ENCODE measurements at places on chromosomes 1 and 21.

GRCh38 chr1:69673321-69673720 is 105.6 kb downstream of the LRRC7 start:
- no peak for DNase-seq

DNA sequence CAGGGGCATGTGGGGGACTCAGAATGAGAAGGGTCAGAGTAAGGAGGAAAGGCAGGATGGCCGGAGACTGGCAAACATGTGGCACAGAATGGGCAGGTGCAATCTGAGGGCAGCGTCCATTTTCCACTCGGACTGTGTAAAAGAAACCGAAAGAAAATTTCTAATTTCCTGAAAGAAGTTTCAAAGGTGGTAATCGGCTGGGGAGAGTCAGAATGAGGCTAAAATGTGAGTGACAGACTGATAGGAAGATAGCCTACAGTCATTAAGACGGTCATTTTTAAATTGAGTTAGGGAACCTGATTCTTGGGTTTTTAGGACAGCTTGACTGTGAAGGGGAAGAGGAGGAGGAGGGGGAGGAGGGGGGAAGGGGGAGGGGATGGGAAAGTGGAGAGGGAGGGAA is 23.6 kb downstream of the COA6 start:
- no peak for DNase-seq

DNA sequence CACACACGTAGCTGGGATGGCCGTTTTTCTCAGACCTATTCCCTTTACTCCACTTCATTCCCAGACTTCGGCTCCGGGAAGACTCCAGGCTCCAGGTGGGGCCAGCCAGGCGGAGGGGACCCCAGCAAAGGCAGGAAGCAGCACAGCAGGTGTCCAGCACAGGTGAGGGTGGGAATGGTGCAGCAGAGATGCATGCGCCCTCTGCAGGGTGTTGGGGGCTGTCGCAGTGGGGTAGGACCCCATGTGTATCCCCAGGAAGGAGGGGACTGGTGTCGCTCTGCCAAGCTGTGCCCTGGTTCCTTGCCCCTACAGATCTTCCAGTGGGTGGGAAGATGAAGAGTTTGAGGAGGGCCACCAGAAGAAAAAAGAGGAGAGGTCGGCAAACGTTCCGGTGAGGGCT is 5.3 kb downstream of the TTC24 start:
- DNase-seq, result no peak

- DNase-seq, result no peak
Observed at GRCh38 chr1:154764181-154764580, 105.9 kb downstream of the KCNN3 start.

DNA sequence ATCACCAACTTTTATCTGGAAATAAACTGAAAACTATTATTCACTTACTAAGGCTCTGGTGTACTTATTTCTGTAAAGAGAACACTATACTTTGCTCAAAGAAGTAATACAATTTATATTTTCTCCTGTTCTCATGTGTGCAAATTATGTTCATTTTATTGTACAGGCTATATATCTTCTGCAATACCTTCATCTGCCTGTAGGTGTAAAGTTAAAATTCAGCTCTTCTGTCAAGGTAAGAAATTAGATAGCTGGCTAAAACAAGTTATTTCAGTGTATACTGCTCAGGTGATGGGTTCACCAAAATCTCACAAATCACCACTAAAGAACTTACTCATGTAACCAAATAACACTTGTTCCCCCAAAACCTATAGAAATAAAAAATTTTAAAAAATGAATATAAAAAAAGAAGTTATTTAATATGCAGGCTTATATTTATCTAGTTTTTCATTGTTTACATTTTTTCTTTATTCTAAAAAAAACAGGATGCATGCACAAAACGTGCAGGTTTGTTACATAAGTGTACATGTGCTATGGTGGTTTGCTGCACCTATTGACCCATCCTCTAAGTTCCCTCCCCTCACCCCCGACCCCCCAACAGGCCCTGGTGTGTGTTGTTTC is 81.5 kb downstream of the PTGER3 start:
- DNase-seq, result no peak

DNA sequence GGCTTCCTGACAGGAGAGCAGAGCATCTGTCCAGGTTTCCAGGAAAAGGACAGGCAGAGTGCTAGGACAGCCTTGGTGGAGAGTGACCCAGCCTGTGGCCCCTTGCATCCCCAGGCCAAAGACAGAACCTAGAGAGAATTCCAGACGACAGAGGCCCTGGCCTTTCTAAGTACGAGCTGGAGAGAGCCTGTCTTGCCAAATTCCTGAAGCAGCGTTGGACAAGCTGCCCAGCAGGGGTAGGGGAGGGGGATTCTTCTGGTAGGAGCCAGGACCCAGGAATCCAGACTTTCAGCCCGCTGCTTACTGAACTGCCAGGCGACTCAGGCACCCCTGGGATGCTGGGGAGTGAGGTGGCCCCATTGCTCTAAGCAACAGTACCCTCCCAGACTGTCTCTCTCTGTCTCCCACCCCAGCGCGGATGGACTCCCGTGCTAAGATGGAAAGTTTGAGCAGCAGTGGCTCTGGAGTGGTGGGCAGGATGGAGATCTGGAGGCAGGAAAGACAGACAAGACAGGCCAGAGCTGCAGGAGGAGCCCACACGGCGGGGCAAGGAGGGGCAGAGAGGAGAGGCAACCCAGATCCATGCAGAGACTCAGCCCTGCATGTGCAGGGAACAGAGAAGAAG is 8.8 kb upstream of the PEAR1 start:
- DNase-seq, result no peak

- DNase-seq, result no peak
Observed at GRCh38 chr1:173863224-173864161, 4.3 kb downstream of the GAS5 start.

DNA sequence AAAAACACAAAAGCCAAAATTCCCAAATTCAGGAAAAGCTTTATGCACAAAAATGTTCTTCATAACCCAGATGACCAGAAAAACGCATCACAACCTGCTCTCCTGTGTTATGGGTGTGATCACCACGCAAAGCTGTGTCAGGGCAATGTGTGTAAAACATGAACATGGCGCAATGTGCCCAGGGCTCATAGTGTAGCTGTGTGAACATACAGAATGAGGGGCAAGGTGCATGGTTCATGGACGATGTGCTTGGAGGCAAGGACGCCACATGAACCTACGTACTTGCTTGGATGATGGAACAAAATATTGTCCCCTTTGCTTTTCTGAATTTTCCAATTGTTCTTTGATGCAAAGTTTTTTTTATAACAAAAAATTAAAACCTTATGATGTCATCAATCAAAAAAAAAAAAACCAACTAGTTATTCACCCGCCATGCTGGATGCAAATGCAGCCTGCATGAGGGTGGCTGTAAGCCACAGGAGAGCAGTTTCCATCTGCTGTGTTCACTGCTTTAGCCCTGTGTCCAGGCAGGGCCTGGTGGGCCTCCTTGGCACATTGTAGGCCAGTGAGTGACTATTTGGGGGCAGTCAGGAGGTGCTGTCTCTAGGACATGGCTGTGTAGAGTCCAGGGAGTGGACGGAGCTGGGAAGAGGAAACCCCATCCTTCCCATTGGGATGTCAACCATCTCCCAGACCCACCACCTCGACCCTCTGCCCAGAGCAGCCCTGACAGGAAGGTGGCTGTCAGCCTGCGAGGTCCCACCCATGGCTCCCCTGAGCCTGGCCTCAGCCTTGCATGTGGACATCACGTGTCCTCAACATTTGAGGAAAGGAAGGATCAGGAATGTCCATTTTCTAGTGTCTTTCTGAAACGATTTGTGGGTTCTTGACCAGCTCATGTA is 13.6 kb downstream of the KRTAP10-1 start:
- DNase-seq, result no peak

DNA sequence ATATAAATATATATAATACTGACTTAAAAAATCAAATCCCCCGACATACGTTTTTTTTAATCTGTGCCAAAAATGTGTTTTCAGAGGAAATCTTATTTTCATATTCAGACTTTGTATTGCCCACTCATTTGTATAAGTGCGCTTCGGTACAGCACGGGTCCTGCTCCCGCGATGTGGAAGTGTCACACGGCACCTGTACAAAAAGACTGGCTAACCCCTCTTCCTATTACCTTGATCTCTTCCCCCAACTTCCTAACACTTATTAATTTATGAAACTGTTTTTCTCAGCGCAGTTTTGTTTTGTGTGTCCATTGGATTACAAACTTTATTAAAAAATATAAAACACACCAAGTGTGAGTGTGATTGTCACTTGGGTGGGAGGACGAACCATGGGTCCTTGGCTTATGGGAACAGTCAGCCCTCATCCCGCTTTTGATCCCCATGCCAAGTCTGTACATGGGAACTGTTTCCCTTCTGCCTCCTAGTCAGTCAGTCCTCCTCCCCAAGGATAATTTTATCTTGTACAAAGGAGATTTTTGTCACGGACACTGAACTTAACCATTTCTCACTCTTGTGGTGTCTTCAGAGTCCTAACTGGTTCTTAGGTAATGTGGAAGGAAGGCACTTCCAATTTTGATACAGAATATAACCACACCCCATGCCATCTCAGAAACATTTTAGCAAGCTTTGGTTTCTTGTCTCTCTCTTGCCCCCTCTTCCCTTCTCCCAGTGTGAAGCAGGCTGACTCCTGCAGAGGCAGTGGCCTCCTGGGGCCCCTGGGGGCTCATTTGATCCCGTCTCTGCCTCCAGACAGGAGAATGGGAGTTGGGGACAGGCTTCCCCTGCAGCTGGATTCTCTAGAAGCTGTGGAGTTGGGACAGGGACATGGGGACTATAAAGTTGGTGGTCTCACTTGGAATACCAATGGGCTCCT is 35.5 kb downstream of the ZBTB17 start:
- DNase-seq, result no peak

DNA sequence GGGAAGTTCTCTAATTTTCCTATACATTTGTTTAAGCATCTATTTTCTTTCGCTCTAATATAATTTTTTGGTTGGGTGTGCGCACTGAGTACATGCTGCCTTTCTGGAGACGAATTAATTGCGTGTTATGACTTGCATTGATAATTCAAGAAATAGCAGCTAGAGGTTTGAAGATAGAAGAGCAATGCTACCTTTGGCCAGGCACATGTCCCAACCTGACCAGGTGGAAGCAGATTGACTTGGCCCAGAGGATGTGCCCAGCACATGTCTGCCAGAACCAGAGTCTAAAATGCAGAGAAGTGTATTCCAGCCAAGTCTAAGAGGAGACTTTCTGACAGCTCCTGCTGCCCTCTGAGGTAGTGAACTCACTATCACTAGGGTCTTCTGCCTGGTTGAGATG is 114.3 kb downstream of the SLC35F3 start:
- no peak for DNase-seq

DNA sequence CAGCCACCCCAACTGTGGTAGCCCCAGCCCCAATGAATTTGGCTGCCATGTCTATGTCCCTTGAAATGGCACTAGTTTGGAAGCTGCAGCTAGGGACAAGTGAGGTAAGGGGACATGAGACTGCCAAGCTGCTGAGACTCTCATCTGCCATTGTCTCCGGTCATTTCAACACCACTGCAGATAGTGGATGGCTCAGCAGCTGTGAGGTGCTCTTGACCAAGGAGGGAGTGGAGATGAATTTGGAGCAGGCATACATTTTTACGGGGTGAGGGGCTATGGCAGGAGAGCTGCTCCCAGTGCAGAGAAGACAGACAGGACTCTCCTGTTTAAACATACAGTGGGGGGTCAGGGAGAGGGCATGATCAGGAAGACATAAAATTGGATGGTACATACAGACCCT is 315.5 kb upstream of the CAMK1G start:
- no peak for DNase-seq

DNA sequence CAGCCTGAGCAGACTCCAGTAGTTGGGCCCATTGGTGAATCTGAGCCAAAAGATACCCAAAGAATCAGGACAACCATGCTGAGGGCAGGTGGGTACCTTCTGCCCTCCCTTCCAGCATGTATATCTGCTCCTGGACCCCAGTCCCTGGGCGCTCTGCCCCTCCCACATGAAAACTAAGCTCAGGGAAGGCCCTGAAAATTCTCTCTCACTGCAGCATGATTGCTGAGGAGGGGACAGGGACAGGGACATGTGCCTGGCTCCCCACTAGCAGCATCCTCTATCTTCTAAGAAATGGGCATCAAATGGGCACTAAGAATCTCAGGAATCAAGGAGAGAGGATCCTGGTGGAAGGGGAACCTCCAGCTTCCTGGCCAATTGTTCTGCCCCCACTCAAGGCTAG is 446.0 kb downstream of the MATN1 start:
- no peak for DNase-seq

- DNase-seq, result no peak
Observed at GRCh38 chr1:24201941-24202440, 14.9 kb upstream of the IFNLR1 start.

- no peak for DNase-seq
Observed at GRCh38 chr1:22123071-22123390, 19.9 kb downstream of the WNT4 start.

DNA sequence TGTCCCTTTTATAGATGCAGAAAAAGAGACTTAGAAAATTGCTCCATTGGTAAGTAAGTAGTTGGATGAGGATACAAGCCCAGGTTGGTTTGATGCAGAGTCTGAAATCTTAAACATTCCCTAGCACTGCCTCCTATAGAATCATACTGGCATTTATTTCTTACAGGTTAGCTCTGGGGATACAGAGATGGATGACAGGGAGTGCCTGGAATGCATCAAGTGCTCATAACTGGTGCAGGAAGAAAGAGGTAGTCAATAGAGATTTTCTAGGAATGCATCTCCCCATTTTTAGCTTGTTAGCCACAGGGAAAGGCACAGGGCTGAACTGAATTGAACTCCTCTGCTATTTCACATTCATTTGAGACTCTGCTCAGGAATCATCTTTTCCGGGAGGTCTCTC is 269.0 kb upstream of the USP24 start:
- DNase-seq, result no peak

DNA sequence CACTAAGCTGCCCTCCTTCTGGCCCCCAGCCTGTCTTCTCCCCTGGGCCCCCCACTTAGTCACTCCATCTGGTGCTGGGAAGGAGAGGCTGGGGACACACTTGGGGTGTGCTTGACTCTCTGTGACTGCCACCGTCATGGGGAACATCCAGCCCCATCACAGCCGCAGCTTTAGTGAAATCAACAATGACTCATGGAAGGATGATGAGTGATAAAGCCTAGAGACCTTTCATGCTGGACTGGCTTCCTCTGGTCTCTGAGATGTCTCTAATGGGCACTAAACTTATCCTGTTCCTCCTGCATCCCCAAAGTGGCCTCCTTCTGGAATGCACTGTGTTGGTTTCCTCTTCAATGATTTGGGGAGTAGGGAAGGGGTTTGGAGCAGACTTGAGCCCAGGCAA is 172.9 kb downstream of the GRIK3 start:
- DNase-seq, result no peak
